Caco-2 (cell line): ENCODE measurements at places on chromosomes 4 and X. TPM values are rescaled to one million over a fixed set of nuclear protein-coding genes. Genes with fewer than 3 reads are reported as not detected.

- no peak for DNase-seq
Observed at GRCh38 chr4:130712038-130712437, 1616.1 kb downstream of the C4orf33 start.

GRCh38 chr4:40204507-40205258, 7.9 kb downstream of the RHOH start:
- DNase-seq = no peak

GRCh38 chrX:49291615-49292337, 11.7 kb upstream of the GAGE10 start:
- DNase-seq = peak; percentile 68

- DNase-seq = no peak
Observed at GRCh38 chr4:137774501-137774900, 242.2 kb upstream of the PCDH18 start.

GRCh38 chr4:16714191-16714590, 184.3 kb downstream of the LDB2 start:
- no peak for DNase-seq

DNA sequence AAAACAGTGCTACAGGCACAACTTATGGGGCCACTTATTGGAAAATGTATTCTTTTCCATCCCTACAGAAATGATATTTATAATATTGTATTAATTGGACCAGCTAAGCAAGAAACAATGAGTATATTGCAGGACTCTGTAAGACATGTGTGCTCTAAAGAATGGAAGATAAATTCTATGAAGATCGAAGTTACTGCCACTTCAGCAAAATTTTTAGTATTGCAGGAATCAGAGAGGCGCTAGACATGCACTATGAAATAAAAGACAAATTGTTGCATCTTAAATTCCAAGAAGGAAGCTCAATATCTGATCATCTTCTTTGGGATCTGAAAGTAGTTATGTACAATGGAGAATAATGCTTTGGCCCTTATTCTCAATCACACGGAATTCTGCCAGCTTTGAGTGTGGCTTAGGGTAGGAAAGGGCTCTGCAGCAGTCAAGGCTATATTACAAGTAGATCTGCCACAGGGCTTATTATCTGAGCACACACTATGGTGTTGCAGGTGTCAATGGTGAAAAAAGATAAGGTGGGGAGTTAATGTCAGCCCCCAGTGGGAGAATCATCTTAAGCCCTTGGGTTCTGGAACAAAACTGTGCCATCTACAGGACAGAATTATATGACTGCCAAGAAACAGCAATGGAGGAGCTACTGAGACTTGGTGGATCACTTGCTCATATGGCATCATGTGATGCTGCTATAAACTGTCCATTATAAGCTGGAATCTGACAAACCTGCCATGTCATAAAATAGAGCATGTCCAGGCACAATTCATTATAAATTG, 334.0 kb upstream of the NDST3 start:
- peak; percentile 6 for DNase-seq

Gene DRD5
- total RNA-seq = not detected in 2 replicates

GRCh38 chr4:24515698-24516097, 68.7 kb downstream of the DHX15 start:
- no peak for DNase-seq

DNA sequence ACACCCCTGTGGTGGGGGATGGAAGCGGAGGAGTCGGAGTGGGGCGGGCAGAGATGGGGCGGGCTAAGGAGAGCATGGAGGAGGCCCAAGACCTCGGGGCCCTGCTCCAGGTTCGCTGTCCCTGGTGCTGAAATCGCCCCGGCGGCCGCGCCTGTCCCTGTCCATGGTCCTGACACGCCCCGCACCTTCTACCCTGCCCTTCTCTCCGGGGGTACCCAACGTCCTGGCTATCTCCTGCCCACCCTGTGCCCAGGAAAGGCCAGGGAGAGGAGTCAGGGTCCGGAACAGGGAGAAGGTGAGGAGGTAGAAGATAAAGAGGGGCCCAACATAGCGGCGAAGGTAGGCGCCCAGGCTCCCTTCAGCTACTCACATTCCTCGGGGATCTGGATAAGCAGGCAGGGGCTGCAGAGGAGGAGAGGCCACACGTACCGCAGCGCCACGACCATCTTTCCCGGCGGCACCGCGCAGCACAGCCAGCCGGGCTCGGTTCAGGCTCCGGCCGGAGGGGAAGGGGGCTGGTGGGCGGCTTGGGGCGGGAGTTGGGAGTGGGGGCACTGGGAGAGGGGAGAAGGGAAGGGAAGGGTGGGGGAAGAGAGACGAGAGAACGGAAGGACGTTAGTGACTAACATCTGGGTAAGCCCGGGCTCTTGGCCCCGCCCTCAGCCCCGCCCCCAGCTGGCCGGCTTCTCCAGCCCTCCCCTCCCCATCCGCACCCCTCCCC, 10.4 kb downstream of the L1CAM start:
- no peak for DNase-seq

DNA sequence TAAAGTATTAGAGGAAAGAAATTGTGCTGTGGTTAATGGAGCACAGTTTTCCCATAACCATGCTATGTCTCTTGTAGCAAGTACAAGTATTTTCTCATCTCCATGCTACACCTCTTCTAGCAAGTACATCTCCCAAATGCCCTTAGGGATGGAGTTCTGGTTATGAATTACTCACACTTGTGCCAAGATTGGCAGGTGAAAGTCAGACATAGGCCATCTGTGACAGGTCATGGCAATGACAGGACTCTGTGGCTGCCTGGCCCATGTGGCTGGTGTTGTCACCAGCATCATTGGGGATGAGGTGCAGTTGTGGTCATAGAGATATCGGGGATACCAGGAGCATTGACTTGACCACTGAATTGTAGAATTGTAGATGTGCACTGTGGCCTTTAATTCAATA, 310.2 kb downstream of the FAT4 start:
- DNase-seq = no peak

DNA sequence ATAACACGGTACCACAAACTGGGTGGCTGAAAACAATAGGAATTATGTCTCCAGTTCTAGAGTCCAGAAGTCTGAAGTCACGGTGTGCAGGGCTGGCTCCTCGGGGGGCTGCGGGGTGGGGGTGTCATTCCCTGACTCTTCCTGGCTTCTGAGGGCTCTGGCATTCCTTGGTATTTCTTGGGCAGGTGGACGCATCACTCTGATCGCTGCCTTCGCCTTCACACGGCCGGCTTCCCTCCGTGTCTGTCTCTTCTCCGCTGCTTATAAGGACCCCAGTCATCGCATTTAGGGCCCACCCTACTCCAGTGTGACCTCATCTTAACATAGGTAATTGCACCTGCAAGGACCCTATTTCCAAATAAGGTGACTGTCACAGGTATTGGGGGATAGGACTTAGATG, 134.6 kb downstream of the CPZ start:
- DNase-seq = no peak

DNA sequence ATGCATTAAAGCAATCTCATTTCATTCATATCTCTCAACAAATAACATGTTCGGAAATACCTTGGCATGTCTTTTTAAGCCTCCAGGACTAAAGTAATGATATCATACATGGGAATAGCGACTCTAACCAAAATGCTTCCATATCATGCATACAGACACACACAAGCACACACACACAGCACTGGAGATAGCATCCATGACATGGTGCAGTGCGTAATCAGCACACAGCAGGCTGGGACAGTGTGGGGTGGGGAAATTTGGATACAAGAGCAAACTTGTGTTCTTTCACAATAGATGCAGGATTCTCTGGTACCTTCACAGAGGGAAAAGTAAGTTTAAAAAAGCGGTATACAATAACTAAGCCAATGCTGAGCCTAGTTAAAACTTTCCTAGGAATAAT, 132.3 kb upstream of the HPGD start:
- DNase-seq = no peak

DNA sequence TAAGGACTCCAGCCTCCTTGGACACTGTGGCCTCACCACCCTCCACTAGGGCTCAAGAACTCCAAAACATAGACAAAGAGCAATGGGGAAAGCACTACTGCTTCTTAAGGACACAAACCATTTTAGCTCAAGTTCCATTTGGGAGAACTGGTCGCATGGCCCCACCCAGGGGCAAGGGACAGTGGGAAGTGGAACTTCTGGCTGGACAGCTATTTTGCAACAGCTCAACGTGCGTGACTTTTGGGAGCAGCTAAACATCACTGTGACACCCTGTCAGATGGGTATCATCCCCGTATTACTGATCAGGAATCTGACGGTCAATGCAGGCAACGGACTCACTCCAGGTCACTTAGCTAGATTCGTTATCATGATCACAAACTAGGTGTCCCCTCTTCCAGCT, 9.0 kb upstream of the GLOD5 start:
- no peak for DNase-seq

DNA sequence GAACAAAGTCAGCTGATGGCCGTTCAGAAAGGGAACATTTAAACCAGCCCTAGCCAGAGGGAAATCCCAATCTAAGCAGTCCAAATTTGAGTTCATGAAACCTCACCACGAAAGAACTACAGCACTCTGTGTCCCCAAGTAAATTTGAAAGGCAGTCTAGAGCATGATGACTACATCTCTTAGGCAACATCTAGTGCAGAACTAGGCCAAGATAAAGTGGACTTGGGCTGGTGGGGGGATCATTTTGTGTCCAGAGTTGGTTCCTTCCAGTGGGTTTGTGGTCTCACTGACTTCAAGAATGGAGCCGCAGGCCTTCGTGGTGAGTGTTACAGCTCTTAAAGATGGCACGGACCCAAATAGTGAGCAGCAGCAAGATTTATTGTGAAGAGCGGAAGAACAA, 64.9 kb downstream of the KLHL4 start:
- DNase-seq = no peak

DNA sequence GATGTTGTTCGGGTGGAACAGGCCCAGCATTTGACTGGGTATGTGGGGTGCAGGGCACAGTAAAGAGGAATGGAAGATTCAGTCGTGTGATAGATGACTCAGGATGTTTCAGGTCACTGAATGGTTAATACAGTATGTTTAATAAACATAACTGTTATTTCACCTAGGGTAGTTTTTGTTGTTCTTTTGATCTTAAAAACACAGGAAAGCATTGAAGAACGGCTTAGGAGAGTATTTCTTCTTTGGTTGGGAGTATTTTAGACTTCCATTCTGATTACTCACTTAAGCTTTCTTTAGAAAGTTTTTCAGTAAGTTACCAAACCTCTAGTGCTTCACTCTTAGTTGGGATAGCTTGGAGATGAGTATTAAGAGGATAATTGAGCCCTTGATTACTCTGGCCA, 62.3 kb downstream of the STAG2 start:
- DNase-seq = no peak

GRCh38 chr4:5267408-5267807, 216.1 kb downstream of the STK32B start:
- DNase-seq = no peak

- DNase-seq = no peak
Observed at GRCh38 chrX:136870064-136870463, 10.5 kb downstream of the RBMX start.

- DNase-seq = no peak
Observed at GRCh38 chr4:174053895-174054294, 229.6 kb downstream of the FBXO8 start.

Gene STOX2
- total RNA-seq = 1.8 and 2.1 TPM in 2 replicates

DNA sequence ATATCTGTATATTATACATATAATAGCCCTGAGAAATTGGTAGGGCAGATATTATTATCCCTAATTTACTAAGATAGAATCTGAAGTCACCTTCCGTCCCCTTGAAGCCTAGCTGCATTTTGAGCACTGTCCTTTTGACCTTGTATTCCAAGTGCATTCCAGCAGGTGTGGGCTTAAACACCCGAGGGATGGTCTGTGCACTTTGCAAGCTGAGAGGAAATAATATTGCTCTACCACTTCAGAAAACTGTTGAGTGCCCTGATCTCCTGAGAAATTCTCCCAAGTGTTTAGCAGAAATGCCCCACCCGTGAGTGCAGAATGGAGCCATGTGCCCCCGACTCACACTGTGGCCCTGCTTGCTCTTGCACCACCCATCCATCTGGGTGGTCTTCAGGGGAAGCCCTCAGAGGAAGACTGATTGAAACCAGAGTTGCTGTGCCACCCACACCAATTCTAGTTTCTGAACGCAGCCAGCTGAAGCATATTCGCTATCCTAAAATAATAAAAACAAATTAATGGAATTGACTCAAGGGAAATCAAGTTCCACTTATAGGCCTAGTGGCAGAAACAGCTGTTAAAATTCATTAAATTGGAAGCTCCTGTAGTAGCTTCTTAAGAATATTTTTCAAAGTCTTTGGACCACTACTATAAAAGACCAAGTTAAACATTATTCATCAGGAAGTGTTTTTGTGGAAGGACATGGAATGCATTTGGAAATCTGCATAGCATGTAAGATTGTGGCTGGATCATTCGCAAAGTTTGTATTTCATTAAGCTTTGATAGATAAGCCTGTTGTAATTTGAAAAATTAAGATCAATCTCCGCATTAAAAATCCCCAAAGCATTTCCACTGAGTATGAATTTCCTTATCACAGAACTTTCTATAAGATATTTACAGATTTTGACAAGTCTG, 41.3 kb upstream of the PRKG2 start:
- no peak for DNase-seq

GRCh38 chr4:154137320-154137905, 348.5 kb upstream of the SFRP2 start:
- DNase-seq = no peak

GRCh38 chr4:65667506-65668041, 2.7 kb downstream of the EPHA5 start:
- no peak for DNase-seq

DNA sequence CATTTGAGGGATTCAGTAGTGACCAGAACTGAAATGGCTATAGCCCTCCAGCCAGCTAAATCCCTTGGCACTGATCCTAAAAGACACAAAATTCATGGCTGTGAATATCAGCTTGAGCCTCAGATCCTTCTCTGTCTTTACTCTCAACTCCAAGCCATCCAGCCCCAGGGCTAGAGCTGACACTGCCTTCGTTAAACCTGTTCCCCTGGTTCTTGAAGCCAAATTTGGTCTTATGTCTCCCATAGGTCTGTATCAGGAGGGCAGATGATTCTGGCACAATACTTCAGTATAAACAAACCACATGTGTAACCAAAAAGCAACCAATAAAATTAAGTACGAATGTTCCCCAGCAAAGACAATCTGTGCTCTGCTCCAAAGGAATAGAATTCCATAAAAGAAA, 78.0 kb downstream of the ANOS1 start:
- no peak for DNase-seq

Gene MEPE
- total RNA-seq = not detected in 2 replicates

DNA sequence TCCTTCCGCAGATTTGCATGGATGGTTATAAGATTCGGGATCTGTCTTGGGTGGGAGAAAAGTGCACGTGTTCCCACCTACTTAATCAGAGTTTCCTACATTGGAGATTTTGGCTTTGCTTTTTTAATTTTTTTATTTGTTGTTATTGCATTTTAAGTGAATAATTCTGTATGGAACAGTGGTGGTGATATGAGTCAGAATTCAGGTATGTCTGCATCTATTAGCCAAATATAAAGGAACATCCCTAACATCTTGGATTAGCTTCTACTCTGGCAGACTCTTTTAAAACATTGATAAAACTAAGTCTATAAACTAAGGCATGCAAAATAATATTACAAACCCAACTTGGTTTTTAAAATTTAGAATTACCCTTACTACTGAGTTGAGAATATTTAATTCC, 659.8 kb upstream of the EPHA5 start:
- DNase-seq = no peak

DNA sequence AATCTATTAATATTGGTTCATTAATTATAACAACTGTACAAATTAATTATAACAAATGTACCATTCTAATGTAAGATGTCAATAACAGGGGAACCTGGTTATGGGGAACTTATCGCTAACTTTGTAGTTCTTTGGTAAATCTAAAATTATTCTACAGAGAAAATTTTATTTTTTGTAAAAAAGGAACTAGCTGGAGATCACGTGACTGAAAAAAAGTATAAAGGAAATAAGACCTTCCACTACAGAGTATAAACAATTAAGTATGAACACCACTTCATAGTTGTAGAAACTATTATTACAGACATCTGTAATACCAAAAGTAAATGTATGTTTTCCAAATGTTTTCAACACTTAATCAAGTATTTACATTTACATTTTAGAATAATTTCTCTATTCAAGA, 77.9 kb upstream of the DKK2 start:
- no peak for DNase-seq
